NCI-H2081 treated with DMSO at 0.1 percent for 48 hours (cell line): ENCODE measurements at places on chromosomes 6 and 20.
A peak's percentile ranks its signal among the peaks of the same experiment; 100 is the strongest.

DNA sequence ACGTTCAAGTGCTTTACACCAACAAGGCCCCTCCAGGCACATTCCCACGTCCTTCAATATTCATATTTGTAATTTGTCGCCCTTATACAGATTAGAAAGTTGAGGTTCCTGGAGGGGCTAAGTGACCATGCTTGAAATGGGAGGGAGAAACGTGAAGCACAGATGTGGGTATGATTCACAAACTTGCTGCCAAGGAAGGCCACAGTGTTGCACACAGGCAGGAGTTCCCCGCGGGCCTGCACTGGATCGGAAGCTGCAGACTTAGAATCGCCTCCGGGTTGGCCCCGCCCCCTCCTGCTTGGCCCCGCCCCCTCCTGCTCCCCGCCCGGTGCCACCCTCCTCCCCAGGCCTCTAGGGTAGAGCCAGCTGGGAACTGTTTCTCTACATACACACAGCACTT lies 58.2 kb upstream of the QKI start:
- no peak for DNase-seq

DNA sequence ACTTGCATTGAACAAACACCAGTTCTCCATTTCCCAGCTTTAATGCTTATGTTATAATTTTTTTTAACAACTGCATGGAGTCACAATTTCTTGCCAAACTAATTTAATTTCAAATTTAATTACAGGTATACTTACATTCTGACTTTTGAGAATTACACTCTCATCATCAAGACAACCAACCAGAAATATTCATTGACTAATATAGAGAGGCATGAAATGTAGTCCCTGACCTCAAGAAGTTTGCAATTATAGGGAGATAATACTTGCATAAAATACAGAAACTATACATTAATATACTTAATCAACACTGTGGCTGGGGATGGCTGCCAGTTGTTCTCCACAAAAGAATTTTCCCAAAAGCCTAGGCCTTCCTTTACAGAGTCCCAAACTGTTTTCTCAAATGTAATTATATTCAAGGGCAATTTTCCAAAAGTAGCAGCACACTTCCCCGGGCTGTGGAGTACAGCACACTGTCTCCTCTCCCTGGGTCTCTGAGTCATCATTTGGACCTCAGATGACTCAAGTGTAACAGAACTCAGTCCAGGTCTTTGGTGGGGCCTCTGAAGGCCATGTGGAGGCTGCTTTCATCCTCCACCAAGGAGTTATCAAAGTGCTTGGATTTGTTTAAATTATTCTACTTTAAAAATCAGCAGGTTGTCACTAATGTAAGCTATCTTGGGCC lies 114.1 kb downstream of the KIF16B start:
- no peak for DNase-seq

DNA sequence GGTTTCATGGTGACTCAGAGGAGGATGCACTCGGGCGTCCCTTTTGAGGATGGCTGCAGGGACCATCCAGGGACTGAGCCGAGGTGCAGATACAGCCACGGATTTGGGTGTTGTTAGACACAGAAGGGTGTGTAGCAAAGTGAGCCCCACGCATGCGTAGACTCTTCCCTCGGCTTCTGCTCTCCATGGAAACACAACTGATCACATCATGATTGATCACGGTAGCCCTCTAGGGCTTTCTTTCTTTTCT lies 606 bp upstream of the ULBP1 start:
- DNase-seq: peak; percentile 21

DNA sequence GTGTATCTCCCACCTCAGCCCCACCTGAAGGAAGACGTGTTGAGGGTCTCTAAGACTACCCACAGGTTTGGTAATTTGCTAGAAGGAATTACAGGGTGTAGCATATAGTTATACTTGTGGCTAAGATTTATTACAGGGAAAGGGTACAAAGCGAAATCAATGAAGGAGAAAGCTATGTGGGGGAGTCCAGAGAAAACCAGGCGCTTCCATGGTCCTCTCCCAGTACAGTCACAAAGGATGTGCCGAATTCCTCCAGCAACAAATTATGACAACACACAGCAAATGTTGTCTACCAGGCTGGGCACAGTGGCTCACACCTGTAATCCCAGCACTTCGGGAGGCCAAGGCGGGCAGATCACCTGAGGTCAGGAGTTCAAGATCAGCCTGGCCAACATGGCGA lies 64.1 kb upstream of the TGM3 start:
- DNase-seq: no peak

DNA sequence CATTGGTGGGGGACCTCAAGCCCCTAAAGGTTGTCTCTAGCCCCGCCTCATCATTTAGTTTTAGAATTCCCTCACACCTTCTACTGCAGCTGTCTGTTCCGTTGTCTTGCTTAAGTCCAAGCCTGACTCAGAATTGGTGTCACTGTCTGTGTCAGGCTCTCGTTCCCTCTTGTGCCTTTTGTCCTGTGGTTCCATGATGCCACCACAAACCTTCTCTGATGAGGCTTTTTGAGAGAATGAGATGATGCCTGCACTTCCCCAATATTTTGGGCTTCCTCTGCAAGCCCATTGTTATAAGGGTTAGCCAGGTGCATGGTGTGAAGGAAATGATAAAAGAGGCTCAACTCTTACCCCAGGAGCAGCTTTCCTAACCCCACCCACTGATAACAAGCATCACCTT lies 8.1 kb upstream of the AKIRIN2 start:
- DNase-seq: no peak

GRCh38 chr20:62342910-62343309 lies 24.2 kb downstream of the LAMA5 start:
- no peak for DNase-seq

- no peak for DNase-seq
These were observed 81.8 kb downstream of the KIF16B start for GRCh38 chr20:16491294-16491905.
